Stimulated activated CD8-positive, alpha-beta memory T cell treated with anti-CD3 and anti-CD28 coated beads, Interleukin-7, amount 100 ng/mL, for 24 hours (primary cell): ENCODE measurements at places on chromosomes 7 and 10.

DNA sequence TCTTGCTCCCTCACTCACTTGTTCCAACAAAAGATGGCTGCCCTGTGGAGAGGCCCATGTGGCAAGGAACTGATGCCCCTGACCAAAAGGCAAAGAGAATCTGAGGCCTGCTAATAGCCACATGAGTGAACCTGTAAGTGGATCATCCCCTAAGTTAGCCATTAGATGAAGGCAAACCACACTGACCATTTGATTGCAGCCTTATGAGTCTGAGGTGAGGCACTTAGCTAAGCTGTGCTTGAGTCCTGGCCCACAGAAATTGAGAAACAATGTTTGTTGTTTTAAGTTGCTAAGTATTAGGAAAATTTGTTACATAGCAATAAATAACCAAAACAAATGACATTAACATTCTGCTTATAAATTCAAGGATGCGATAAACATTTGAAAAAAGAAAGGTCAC, 100.1 kb upstream of the BET1 start:
- no peak for DNase-seq

DNA sequence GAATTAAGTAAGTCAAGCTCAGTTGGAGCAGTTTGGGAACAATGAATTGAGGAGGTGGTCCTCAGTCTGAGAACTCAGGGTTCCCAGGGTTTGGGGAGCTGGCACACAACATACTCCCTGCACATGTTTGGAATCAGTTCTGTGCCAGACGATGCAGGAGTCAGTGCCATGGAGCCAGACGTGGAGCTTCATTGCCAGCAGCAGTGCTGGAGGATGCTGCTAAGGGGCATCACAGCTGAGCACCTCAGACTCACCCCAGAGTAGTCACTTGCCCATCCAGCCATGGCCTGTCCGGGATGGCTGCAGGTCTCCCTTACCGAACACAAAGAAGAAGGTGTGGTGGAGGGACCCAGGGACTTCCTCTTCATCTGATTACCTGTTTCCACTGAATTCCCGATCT, 7.9 kb downstream of the GIMAP5 start:
- DNase-seq, result no peak

DNA sequence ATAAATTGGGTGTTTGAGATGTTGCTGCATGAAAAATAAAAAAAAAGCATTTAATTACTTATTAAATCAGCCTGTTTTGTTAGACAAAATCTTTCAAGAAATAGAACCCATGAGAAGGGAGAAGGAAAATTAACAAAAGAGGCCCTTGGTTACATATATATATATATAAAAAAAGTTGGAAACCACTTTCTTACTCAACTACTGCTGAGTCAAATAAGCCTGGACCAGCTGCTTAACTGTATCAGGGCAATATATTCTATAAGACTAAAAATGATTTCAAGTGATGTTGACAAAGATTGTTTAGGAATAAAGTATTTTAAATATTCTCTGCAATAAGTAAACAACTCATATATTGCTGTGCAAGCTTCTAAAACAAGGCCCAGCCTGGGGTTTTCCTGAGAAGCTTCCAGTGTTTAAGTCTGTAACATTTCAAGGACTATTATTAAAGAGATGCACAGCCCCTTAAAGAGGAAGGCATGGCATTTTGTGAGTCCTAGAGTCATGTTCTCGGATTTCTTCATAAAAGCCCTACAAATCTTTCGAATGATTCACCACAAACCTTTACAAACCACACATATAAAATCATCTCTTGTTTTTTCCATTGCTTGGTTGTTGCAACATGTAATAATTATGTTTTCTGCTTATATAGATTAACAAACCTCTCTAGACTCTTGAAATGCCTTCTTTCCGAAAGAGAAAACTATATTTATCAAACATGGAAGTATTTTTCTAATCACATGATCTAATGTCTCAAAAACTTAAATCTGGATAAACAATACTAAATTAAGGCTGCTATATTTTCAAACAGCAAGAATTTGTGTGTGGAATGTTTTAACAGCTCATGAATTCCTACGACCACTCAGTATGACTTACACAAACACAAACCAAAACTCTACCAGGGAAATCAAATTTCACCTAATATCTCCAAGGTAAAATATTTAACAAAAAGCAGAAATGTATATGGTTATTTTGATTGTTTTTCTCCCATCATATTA, 14.3 kb downstream of the JAZF1 start:
- DNase-seq, result no peak

DNA sequence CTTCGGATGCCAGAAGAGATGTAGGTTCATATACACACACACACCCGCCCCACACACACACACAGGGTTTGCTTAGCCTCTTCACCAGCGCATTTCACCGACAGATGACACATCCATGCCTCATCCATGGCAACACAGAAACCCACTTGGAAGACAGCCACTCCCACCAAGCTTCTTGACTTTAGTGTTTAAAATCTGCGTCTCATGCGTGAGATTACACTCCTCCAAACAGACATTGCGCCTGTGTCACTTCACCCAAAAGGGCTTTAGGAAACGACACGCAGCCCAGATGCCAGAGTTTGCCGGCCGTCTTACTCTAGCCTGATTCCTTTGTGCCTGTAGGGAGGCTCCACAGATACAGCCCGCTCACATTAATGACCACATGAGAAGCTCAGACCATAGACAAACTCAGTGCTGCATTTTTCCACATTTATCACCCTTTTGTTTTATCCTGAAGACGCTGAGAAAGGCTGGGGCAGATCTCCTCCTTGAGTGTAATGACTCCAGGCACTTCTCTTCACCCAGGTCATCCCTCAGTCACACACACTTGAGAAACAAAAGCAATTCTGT, 73.8 kb downstream of the DIP2C start:
- DNase-seq, result no peak

GRCh38 chr10:43076876-43077420, at the start of gene RET:
TSS of gene RET (plus strand) at chr10:43077069. CDS start at chr10:43077259, 190 bp downstream.
- DNase-seq, result peak; percentile 5

DNA sequence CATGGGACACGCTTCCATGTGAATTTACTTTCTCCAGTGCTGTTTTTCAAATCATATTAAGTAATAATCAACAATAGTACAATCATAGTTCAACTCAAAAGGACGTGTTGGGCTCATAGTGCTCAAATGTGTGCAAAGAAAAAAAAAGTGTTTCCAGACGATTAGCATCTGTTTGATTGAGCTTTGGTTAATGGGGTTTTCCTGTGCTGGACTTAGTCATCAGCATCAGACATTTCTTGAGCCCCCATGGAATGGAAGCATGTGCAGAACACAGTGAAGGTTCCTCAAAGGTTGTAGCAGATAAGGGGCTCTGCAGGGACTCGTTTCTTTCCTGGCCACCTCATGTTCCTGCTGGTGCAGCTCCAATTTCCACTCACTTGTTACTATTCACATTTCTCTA, 233.9 kb downstream of the PAXIP1 start:
- no peak for DNase-seq

- no peak for DNase-seq
Observed at GRCh38 chr7:142853739-142854371, 1.0 kb upstream of the EPHB6 start.

DNA sequence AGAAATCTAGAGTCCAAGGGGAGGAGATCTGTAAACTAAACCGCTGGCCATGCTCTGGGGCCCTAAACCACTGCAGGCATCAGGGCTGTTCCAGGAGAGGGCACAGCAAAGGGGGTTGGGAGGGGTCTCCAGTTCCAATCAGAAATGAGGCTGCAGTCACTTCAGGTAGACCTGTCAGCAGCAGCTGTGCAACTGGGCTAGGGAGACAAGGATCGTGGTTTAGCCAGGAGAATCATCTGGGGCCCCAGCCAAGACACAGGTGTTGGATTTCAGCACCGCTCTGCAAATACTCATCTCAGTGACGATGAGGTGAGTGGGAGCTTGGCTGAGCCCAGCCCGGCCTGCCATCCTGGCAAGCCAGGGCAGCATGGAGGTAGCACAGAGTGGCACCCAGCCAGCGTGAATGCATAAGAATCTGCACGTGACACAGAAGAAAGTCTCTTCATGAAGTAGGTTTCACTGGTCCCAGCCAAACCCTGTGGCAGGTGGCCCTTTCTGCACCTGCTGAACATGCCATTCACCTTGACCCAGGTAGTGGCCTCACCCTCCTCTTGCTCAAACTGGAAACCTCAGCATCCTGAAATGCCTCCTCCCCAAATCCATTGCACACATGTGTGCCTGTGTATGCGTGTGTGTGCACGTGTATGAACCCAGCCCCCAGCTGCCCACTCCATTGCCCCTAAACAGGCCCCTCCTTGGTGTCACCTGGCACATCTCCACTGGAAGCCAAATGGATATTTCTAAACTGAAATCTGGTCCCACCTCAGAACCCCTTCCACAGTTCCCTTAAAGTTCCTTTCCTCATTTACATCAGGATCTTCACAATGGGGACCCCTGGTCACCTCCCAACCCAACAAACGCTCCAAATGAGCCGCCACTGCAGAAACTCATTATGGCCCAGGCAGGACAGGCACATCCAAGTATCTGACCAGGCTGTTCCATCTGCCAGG, 9.6 kb downstream of the GPRIN2 start:
- no peak for DNase-seq

DNA sequence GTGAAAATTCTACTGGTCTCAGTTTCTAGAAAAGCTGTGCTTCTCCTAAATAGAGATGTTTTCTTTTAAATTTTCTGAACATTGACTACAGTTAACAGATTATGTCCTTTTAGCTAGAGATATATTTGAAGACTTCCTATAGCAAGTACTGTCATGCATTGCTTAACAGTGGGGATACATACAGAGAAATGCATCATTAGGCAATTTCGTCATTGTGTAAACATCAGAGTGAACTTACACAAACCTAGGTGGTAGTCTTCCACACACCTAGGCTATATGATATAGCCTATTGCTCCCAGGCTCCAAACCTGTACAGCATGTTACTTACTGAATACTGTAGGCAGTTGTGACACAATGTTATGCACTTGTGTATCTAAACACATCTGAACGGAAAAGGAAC, 28.5 kb downstream of the PIK3CG start:
- no peak for DNase-seq

- no peak for DNase-seq
Observed at GRCh38 chr10:101986624-101986971, 69.4 kb downstream of the ARMH3 start.

DNA sequence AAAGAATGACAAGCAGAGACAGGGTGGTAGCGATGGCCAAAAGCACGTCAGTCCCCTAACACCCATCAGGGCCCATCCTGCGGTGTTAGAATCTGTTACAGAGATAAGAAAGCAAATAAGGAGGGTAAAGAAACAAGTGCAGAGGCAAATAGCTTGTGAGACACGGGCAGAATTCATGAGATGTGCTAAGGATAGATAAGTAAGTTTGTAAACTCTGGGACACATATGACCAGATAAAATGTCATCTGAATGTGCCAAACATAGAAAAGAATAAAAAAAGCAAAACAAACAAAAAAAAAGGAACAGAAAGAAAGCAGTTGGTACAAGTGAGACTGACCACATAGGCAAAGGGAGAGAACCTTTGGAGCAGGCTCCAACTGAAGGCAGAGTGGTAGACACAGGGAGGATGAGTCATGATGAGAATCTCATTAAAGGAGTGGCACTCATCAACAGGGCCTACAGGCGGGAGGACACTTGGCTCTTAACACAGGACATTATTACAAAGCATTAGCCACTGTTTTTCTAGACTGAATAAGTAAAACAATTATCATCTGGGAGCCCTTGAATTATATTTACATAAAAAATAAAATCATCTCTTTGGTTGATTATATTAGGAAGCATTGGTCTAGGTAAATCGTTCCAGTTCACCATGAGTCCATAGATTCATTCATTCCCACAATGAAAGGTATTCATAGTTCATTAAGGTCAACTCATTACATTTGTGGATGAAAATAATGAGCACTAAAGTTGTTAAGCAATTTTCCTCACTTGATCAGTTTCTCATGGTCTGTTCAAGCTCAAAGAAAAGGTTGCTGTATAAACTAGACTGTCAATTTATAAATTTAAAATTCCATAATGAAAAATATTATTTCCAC, 21.5 kb upstream of the EPHB6 start:
- DNase-seq, result no peak

- no peak for DNase-seq
Observed at GRCh38 chr10:132927824-132928223, 14.5 kb downstream of the CFAP46 start.

GRCh38 chr10:78628976-78629375, 439.8 kb upstream of the ZMIZ1 start:
- DNase-seq, result no peak

DNA sequence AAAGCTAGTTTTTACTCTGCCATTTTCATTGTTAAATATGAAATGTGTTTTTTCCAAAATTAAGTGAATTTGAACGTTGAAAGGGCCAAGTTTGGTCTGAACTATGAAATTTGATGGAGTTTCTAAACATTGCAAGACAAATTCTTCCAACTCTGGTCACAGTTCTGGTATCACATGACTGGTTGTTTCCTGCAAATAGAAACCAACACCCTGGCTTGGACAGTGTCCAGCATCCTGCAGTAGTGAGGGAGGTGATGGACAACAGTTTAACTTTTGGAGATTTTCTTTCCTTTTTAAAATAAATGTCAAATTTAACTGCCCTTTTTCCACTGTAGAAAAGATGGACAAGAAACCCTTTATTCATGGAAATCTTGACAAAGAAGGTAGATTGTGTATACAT, 54.8 kb upstream of the AGBL3 start:
- DNase-seq, result no peak

GRCh38 chr7:12895296-12895695, 207.9 kb downstream of the ARL4A start:
- no peak for DNase-seq

DNA sequence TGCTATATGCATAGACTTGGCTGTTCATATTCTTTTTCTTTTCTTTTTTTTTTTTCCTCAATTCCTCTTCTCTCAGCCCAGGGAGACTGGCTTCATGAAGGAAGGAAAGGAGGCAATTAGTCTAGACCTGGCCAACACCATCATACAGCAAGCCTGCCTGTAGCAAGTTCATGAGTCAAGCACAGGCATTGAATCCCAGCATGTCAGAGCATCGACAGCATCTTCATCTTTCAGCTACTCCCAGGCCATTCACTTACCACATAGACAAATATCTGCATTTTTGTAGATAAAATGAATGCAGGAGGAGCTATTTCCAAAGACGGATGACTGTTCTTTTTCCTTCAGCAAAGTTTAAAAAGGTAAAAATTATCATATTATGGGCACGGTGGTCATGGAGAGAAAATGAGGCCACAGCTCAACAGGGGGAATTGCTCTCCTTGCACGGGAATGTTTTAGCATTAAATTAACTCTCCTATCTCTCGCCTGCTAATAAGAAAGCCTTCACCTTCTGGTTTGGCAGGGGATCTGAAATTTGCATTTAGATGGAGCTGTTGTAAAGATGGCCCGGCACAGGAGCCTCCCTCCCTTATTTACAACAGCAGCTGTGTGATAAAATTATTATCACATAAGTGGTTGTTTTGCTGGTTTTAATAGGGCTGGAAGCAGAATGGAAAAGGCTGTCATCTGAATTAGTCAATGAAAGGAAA, 626.5 kb upstream of the AUTS2 start:
- no peak for DNase-seq

GRCh38 chr7:125876431-125876830, 946.8 kb upstream of the POT1 start:
- no peak for DNase-seq

DNA sequence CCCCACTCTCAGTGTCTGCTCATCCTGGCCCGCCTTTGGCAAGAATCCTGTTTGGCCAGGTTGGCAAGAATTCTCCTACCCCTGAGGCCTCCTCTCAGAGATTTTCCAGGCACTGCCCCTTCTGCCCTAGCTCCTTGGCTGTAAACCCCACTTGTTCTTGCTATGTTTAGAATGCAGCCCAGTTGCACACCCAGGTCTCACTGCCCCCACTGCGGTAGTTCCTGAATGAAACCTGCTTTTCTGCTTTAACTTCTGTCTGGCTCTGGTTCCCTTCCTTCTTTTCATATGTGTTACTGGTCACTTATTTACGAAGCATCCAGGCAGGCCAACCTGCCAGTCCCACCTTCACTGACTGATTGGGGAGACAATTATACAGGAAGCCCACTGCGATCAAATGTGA, 576.9 kb downstream of the GLRX3 start:
- no peak for DNase-seq
